ENCODE measurements at places on chromosomes 12 and 14.
A peak's percentile ranks its signal among the peaks of the same experiment; 100 is the strongest.

GRCh38 chr12:47988073-47989022, 15.9 kb downstream of the COL2A1 start:
- DNase-seq: no peak

DNA sequence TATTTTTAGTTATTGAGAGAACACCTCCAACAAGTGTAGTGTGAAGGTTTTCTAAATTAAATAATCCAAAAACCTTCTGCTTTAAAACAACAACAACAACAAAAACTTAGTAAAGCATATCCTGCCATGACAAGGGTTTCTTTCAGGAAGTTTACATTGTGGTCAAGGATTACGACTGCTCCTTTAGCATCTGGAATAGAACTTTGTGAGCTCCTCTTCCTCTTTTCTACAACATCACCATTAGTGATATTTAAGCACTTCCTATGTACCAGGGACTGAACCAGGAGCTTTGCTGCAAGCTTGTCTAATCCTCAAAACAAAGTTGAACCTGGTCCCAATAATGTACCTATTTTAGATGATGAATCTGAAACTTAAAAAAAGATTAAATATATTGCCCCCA, 315.4 kb upstream of the KITLG start:
- DNase-seq: no peak

GRCh38 chr12:57777367-57777766, 5.0 kb downstream of the EEF1AKMT3 start:
- DNase-seq: no peak

DNA sequence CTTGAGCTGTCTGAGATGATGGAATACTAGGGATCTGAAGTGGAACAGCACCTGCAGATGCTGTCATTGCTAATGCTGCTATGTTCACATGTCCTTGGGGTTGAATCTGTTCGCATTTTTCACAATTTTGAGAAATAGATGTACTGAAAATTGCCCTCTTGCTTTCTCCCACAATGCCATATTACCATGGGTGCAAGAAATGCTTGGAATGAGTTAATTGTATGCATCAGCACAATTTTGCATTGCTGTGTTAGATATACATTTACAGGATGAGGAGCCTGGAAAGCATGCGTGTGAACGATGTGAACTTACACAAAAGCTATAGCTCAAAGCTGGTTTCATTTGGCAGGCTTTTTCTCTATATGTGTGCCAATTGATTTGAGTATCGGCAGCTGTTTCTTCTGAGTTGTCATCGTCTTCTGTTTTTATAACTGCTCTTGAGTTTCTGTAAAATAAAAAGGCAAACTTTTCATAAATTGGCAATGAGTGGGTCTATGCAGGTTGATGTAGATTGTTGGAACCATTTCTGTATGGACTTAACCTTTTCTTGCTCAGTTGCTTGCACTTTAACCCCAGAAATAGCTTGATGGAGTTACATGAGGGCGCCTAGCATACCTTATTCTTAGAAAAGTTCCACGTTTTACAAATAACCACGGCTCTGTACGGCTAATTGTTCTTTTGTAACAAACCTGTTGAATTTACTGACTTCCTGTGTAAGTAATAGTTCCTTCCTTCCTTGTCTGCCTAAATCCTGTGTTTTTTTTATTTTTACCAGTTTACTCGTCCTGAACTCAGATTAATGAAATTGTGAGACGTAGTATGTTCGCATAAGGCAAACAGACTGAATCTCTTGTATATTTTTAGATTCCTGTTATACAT, 105.9 kb downstream of the FGD4 start:
- DNase-seq: no peak

DNA sequence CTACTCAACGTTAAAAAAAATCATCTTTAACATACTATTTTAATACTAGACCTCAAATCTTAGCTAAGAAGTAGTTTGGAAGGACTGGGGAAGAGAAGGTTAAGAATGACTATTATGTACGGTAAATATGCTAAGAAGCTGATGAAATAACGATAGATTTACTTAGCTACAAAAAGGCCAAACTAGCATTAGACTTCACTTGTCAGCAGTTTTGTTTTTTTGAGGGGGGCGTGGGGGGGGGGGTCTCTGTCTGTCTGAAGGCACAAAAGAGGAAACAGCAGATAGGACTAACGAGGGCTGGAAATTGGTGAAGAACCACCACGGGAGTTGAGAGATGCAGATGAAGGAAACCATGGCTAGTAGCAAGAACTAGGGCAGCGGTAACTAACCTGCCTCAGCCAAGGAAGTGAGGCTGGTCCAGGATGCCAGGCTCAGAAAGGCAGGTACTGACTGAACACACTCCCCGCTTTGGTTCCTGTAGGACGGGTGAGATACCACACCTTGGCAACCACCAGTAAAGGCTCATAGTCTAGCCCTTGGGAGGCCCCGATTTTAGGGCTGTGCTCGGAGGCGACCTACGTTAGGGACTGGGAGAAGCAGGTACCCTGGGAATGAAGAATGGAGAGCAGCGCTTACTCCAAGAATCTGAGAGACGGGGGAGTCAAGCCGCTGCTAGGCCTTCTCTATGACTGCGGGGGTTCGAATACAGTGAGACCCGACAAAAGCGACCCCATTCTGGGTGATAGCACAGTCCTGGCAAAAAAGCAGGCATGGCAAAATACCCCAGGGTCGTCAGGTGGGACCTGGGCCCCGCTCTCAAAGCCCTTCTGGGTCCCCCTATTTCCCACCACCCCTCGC, 675 bp downstream of the NEDD8 start:
- no peak for DNase-seq

- DNase-seq: no peak
Observed at GRCh38 chr14:100857233-100857922, 31.5 kb downstream of the MEG3 start.

DNA sequence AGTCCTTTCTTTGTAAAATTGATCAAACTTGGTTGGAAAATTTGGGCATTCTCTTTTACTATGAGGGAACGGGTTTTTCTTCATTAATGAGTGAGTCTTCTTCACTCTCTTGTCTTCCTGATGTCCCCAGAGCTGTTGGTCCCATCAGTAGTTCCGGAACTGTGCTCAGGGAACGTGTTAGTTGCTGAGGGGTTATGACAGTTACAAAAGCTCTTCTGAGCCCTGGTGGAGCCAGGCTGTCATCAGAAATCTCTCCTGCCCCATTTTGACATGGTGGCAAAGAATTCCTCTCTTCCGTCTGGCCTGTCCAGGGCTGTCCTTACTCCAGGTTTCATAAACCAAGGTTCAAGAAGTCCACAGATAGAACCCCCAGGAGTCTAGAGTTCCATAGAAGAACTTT, 208.5 kb downstream of the SLC41A2 start:
- no peak for DNase-seq

GRCh38 chr14:100822532-100823296, 3.2 kb upstream of the MEG3 start:
- no peak for DNase-seq

- DNase-seq: no peak
Observed at GRCh38 chr14:61484031-61484430, 162.7 kb downstream of the PRKCH start.

- DNase-seq: no peak
Observed at GRCh38 chr14:95611293-95611880, 74.8 kb upstream of the TCL1B start.

DNA sequence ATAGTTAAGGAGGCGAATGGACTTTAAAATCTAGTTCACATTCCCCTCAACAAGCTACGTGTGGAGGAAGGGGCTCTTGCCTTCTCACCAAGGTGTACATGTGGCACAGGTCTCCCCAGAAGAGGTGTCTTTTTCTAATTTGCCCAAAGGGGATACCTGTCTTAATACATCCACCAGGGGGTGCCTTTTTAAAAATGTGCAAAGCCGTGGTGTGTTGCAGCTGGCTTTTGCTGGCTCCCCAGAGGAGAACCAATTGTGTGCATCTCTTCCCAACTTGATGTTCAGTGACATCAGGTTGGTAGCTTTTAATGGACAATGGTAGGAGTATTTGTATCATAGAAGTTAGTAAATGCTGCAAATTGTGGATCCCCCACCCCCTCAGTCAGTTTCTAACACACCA, 33.8 kb downstream of the CREBL2 start:
- DNase-seq: no peak

DNA sequence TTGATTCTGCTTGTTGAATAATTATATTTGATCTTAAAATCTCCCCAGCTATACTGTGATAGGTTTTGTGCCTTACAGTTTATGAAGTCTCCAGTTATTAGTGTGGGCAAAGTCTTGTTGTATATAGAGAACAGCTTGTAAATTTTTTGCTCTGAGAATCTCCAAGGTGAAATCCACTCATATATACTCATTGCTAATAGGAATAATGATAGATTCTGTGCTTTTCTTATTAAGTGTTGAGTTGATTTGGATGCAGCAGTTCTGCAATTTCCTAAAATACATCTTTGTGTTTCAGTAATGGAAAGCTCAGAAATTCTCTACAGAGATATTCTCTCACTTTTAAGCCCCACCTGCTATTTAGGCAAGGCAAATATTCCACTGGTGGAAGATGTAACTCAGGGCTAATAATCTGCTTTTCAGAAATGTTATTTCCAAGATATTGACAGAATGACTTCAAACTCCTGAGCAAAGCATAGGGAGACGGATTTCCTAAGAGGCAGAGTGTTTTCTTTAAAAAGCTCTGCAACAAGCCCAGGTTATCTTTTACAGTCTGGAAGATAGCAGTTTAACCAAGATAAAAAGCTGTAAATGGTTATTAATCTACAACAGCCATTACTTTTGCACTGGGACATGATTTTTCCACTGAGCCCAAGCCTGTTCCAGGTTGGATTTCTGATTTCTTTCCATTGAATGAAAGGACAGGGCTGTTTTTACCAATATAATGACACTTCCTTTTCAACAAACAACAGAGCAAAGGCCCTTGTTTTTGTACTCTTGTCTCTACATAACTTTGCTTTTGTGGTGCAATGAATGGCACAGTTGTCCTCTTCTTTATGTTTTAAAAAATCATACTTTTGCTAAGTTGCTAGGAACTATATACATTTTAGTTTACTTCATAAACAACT, 239.9 kb upstream of the ATP2B1 start:
- DNase-seq: no peak

DNA sequence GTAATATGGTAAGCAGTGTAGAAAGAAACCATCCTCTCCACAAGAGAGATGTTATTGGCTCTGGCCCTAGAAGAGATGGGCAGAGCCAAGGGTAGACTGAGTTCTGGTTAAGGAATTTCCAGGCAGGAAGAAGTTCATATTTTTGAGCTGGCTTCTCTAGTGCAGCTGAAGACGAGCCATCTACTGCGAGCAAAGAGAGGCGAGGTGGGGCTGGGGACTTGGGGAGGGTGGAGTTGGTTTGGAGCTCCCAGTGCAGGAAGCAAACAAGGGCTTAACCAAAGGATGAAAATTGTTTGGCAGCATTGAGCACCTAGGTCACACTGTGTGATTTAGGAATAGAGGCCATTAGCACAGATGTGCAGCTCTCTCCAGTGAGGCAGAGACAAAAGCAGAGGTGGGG, 239.6 kb downstream of the ZFP36L1 start:
- no peak for DNase-seq

DNA sequence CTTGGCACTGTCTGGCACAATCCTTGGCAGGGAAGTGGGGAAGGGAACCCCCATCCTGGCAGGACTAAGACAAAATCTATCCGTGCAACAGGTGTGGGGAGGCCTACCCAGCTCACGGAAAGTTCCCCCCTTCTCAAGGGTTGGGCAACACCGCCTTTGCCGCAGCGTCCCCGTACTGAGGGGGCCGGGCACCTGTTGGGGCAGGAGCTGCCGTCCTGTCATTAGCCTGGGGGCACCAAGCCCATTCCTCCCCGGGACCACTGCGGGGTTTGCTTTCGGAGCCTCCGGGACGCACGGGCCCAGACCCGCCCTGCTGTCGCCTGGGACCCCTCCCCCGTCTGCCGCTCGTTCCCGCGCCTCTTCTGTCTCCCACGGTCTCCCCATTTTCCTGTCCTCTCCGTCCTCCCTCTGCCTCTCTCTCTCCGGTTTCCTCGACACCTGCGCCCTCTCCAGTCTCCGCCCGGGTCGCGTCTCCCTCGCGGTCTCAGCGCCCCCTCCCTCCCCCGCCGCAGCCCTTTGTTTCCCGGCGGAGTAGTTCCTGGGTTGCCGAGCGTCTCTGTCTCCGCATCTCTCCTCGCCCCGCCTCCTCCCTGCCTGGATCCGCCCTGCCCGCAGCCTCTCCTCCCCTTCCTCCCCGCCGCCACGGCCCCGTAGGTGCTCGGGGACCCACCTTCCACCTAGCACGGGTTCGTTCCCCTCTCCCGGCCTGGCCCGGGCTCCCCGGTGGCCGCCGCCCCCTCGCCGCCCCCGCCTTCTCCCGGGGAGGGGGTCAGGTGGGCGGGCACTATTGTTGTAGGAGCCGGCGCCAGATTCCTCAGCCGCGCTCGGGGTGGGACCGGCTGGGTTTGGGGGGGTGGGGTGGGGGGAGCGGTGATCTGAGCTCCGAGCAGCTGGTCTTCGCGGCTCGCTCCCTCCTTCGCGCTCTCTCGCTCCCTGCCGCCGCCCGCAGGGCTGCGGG, at the start of gene CACNB3:
TSS of gene CACNB3 (plus strand) at position 624 of the 958 bp plus-strand sequence. CDS start 434 bp downstream, outside the sequence.
- DNase-seq: peak; percentile 57

- no peak for DNase-seq
Observed at GRCh38 chr14:102824832-102825231, 47.6 kb downstream of the TRAF3 start.

DNA sequence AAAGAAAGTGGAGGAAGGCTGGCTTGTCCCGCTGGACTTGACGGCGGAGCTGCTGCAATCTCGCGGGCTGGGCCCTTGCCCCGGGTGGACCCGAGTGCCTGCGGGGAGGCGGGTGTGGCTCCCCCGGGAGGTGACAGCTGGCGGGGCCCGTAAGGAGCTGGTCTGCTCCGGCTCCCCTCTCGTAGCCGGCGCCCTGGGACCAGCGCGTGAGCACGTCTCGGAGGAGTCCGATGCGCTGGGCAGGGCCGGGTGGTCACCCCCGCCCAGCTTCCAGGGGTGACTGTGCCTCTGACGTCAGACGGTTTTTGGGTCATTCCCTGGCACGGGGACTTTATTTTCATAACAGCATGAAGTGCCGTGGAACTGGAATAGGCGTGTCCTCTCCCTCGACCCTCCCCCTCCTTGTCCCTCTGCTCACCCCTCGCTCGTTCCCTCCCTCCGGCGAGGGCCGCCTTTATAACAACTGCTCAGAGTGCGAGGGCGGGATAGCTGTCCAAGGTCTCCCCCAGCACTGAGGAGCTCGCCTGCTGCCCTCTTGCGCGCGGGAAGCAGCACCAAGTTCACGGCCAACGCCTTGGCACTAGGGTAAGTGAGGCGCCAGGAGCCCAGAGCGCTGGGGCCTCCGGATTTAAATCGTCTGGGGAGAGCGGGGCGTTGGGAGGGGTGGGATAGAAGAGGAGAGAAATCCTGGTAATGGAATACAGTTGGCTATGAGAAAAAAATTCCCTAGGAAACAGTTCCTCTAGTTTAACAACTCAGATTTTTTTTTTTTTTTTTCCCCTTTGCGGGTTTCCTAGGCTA, at the start of gene GPRC5A:
TSS of gene GPRC5A (plus strand) at position 483 of the 801 bp plus-strand sequence. CDS start 16,688 bp downstream, outside the sequence.
- DNase-seq: no peak

DNA sequence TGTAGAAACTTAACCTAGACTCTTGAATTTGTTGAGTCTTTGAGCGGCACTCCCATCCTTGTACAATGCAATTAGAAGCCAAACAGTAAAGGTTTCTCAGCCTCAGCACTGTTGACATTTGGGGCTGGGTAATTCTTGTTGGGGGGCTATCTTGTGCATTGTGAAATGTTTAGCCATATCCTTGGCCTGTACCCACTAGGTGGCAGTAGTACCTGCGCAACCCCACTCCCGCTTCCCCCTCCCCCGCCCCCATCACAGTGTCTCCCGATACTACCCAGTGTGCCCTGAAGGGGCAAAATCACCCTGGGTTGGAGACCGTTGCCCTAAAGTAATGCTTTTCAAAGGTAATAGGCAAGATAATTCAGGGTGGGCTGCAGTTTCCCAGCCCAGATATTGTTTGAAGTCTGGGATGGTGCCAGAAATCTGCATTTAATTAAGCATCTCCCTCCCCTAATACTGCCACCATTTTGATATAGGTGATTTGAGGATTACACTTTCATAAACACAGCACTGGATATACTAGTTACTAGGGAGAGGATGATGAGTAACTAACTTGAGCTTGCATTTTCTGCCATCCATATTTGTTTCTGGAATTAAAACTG, 1.8 kb downstream of the COX6A1 start:
- peak; percentile 54 for DNase-seq
